Small intestine (tissue), 16 donors: ENCODE measurements at places on chromosomes 5 and 9.

DNA sequence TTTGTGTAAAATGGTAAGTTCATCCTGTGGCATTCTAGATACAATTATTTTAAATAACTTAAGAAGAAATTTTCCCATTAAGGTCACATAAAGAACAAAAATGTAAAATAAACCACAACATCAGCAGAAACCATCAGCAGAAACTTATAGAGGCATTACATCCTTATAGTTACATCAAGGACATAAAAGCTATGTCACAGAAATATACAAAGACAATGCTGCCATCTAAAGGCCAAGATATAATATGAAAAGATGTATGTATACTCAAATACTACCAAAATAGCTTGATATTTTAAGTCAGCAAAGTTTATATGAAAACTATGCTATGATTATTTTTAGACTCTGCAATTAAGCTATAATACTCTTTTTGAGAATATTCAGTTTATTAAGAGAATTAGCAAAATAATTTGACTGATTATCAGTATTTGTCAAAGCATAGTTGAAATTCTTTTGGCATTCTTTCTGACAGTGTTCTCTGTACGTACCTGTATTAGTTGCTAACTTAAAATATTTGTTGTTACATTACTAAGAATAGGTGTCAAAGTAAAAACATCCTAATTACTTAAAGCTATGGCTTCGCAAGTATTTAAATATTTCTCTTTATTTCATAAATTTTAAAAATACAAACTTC is 36.2 kb downstream of the FBXL17 start:
- DNase-seq = peak; percentile 56

DNA sequence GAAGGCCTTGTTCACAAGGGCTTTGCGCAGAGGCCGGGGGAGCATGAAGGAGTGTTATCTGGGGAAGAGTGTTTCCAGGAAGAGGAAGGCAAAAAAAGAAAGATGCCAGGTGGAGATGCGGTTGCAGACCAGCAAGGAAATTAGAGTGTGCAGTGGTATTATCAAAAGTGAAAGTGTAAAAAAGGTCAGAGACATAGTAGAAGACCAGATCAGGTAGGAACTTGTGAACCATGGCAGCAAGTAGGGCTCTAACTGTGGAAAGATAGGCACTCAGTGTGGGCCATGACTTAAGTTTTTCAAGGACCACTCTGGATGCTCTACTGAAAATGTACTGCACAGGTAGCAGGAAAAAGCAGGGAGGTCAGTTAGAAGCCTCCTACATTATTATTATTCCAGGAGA is 90.1 kb upstream of the SPOCK1 start:
- no peak for DNase-seq

DNA sequence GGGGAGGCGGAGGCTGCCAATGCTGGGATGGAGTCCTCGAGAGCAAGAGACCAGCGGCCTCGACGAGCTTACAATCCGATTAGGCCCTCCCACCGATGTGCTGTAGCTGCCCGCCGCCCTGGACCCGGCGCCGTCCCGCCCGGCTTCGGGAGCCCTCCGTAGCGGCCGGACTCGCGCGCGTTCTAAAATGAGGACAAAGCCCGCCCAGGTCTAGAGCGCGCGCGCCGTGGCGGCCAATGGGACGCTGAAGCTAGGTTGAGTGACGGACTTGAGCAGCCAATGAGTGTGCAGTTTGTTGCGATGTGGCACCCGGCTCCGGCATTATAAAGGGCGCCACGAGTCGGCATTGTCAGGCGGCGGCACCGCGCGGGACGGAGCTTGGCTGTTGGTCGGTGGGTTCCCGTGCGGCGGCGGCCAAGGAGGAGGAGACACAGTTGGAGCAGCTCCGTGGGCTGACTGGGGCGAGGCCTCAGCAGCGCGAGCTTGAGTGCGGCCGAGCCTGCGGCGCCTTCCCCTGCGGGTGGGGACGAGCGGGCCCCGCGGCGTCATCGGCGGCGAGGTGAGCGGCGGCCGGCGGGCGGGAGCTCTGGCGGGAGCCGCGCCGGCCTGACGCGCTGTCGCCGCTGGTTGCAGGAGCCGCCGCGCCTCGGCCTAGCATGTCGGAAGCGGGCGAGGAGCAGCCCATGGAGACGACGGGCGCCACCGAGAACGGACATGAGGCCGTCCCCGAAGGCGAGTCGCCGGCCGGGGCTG is at the start of gene HNRNPAB:
HNRNPAB (plus strand) TSS at position 352 of the 753 bp plus-strand sequence; CDS start at position 657, 305 bp downstream.
- DNase-seq = peak; percentile 97

- DNase-seq = no peak
Observed at GRCh38 chr5:61228229-61228628, 66.0 kb upstream of the SMIM15 start.

- DNase-seq = no peak
Observed at GRCh38 chr9:110157823-110158664, 49.9 kb downstream of the C9orf152 start.

GRCh38 chr5:173010547-173011464 is 27.2 kb downstream of the ATP6V0E1 start:
- DNase-seq = no peak

DNA sequence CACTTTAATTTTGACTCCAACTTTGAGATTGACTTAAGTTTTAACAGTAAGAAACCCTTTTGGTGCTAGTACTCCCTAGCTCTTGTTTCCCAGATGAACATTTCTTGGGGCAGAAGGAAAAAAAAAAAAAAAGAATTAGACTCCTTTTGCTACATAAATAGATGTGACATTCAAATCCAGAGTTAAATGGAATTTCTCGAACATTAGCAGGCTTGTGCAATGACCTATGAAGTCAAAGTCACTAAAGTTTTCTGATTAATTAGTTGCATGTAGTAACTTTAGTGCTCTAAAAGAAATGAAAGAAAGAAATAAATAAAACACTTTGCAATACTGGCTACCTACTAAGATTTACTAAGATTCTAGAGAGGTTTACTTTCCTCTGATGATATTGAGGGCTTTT is 106.8 kb downstream of the TMEM174 start:
- DNase-seq = no peak

DNA sequence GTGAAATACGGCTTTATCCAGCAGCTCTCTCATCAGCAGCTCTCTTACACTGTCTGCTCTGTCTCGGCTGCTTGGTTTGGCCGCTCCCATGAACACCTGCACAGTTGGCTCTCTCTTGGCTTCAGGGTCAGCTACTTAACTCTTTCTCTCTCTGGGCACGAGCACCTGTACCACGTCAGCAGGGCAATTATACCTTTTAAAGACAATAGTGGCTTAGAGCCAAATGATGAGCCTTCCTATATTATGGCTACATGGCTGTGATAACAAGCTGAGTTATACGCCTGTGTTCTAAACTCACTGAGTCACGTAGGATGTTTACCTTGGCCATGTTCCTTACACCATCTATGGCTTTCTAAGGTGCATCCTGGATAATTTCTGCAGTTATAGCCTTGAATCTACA is 69.2 kb upstream of the CTNND2 start:
- DNase-seq = no peak
